ENCODE measurements at places on chromosomes 3 and 15.
A peak's percentile ranks its signal among the peaks of the same experiment; 100 is the strongest.

DNA sequence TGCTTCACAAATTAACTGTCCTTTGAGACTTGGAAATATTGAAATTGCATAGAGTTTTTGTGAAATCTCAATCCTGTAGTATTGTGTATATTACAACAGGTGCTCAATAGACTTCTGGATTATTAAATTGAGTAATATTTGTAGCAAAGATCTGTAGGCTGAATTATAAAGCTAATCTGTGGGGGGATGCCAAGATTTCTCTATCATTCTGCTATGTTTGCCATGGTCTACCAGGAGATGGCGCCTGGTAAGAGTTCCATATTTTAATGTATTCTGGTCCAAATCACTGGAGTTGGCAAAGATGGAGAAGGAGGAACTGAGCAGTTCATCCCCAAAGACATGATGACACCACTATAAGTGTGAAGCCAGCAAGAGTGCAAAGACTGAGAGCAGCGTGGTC is 340.9 kb upstream of the TPRG1 start:
- DNase-seq = no peak

GRCh38 chr3:141776885-141777284 is 13.7 kb downstream of the GRK7 start:
- no peak for DNase-seq

DNA sequence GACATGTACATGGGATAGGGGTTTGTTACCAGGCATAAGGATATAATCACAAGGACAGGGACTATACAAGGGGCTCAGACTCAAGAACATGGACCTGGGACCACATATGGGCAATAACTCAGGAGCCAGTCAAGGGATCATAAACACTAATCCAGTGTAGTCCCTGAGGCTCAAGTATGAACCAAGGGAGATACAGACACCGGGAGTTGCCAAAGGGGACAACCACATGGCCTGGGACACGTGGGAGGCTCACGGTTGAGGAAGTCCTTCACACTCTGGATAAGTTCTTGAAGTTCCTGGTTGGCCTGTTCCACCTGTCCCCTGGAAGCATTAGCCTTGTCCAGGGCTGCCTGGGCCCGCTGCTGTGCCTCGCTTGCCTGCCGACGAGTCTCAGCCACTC is 1.8 kb upstream of the USP19 start:
- no peak for DNase-seq

DNA sequence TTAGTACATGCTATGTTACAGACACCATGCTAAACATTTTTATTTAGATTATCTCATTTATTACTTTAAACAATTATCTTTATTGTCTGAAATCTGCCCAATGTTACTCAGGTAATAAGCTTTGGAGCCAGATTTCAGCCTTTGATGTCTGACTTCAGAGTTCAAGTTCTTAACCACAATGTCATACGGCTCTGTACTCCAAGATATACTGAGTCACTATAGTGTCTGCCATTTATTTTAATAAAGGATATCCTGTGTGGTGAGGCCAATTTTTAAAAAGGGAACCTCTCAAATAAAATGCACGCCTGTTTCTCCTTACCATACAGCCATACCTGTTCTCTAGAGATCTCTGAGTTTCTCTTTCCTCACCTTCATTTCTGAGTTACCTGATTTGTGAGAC is 193.1 kb downstream of the EPHA3 start:
- no peak for DNase-seq

DNA sequence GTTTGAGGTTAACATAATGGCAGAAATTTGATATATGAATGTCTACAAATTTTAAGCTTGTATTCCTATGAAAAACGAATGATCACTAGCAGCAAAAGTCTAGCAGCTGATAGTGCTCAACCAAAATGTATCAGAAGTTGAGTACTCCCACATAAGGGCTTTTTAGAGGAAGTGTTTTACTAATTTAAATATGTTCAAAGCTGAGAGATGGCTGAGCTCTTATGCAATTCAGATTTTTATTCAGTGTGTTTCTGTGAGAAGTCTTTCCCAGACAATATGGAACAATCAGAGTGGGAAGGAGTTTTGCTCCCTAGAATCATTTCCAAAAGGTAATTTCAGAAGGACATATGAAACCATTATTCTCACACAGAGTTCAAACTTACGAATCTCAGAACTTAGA is 327.0 kb downstream of the ZPLD1 start:
- DNase-seq = no peak

- no peak for DNase-seq
Observed at GRCh38 chr3:182508919-182509711, 284.2 kb upstream of the ATP11B start.

DNA sequence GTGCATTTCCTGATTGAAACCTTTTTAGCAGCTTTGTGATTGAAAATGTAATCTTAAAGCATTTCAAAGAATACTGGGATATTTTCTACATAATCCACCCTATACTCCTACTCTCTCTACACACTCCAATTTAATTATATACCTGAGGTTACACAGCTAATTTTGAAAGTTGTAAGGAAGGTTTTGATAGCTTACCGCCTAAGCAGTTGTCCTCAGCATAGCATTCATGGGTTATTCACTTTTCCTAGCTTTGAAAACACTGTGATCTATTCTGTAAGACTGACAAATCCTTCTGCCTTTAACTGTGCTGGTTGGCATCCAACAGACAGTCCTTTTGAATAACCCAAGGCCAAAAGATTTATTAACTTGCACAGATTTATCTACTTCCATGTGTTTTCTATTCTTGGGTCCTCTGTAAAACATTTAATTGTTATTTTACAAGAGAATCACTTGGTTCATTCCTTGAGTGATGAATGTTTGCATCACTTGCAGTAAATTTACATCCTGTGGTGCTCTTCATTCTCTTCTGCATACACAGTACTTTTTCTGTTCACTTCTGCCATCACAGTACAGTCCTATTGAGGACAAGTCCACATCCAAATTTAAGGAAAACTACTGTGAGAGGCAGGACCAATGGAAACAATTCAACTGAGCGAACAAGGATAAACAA is 44.8 kb downstream of the SERPINI1 start:
- no peak for DNase-seq

DNA sequence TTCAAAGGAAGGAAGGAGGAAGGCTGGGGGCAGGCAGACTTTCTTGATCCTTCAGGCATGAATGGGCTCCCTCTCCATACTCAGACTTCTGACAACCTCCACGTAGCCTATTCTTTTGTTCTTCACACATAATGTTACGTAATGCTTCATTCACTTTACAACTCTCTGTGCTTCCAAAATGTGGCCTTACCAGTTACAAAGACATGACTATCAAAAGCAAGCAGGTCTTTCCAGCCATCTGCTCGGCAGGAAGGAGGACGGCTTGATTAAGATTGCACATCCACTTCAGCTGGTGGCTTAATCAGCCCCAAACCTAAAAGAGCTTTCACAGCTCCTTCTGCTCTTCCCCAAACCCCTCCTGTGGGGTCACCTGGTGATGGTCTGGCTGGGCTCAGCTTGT is 263.2 kb downstream of the XXYLT1 start:
- no peak for DNase-seq

GRCh38 chr15:58865425-58865880 is 68.0 kb downstream of the SLTM start:
- DNase-seq = no peak

- DNase-seq = no peak
Observed at GRCh38 chr3:10974746-10975375, 17.7 kb upstream of the SLC6A1 start.

GRCh38 chr3:186184021-186184420 is 75.1 kb upstream of the ETV5 start:
- no peak for DNase-seq

DNA sequence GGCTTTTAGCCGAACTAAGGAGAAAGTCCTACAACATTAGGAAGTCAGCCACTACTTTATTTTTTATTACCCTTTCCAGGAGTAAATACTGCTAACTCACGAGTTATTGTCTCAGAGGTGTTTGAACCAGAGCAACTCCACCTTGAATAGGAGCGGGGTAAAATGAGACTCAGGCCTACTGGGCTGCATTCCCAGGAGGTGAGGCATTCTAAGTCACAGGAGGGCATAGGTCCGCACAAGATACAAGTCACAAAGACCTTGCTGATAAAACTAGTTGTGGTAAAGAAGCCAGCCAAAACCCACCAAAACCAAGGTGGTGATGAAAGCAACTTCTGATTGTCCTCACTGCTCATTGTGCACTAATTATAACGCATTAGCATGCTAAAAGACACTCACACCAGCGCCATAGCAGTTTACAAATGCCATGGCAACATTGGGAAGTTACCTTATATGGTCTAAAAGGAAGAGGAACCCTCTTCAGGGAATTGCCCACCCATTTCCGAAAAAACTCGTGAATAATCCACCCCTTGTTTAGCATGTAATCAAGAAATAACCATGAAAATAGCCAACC is 555.9 kb downstream of the IGSF11 start:
- DNase-seq = no peak

- no peak for DNase-seq
Observed at GRCh38 chr3:48187579-48188265, 495 bp downstream of the CDC25A start.

GRCh38 chr3:126398423-126399350 is 4.0 kb downstream of the CFAP100 start:
- DNase-seq = no peak

DNA sequence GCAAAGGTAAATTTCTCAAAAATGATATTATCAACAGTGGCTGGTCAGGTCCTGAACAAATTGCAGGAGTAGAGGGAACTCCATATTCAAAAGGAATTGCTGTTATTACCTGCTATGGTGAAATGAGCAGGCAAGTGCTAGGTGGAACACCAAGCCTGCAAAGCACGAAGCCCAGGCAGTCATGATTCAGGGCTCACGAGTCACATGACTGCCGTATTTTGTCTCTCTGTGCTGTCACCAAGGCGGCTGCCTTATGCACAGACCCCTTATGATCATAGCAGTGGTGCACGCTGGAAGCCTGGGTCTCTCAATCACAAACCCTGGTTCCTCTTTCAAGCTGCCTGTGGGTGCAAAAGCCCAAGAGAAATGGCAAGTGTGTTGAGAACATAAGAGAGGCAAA is 24.4 kb downstream of the SLC12A1 start:
- DNase-seq = no peak

GRCh38 chr3:151085889-151086483 is 522 bp downstream of the MED12L start:
- DNase-seq = no peak

DNA sequence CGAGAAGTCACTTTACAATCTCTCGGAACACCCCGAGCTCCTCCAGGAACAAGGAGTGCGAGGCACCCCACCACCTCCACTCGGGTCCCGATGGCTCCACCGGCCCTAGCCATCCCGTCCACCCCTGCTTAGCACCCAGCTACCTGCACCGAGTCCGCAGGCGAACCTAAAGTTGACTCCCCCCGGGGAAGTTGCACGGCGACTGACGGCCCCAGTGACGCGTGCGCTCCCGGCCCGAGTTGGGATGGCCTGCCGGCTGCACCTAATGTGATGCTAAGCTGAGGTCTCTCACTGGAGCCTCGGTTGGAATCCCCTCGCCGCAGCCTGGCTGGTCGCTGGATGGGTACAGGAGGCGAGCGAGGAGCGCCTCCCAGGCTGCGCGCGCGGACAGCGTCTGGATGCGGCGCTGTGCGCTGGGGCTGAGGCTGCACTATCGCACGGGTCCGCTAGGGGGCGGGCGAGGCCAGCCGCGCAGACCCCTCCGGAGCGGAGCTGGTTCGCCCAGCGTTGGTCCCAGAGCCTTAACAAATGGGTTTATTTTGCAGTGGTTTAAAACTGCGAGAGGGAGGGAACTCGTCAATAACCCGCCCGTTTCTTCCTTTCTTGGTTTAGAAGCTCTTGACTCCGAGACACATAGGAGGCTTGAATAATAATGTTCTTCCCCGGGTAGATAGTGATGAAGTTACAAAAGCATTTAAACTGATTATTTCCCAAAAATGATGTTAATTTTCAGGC is at the start of gene OXTR:
TSS of gene OXTR (minus strand) at position 526 of the 735 bp plus-strand sequence. CDS start 1,426 bp downstream, outside the sequence.
- peak; percentile 20 for DNase-seq

DNA sequence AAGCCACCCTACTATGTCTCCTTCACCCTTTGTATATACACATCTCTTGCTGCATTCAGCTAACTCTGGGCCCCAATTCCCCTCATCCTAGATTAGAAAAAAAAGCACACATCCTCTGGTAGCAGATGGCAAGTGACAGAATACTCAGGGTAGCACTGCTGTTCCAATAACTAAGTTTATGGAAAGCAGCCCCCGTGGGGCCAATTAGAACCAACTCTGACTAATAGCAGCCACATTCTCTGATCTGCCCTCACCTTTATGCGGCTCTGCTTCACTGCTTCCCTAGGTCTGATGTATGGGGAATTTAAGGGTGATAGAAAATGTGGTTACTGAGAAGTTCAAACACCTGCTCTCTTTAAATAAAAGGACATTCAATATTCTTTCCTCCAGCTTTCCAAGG is 74.9 kb upstream of the SETMAR start:
- no peak for DNase-seq

DNA sequence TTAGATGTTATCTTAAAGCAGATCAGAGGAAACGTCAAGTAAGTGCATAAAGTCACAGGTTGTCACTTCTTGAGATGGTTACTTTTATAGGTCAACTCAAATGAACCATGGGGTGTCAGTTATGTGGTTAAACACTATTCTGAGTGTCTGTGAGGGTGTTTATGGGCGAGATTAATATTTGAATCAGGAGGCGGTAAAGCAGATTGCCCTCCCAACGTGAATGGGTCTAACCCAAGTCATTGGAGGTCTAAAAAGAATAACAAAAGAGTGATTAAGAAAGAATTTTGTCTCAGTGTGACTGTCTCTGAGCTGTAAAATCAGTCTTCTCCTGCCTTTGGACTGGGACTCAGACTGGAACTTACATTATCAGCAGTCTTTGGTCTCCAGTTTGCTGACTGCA is 977.5 kb downstream of the NAALADL2 start:
- no peak for DNase-seq

- DNase-seq = no peak
Observed at GRCh38 chr15:95422255-95422654, 908.2 kb upstream of the NR2F2 start.

GRCh38 chr3:4514321-4514720 is 21.2 kb downstream of the ITPR1 start:
- no peak for DNase-seq

- no peak for DNase-seq
Observed at GRCh38 chr3:190012314-190012782, 108.3 kb downstream of the P3H2 start.

Measured in T-helper 1 cell (primary cell).